ENCODE measurements at places on chromosomes 16 and 17.
A peak's percentile ranks its signal among the peaks of the same experiment; 100 is the strongest.

GRCh38 chr16:20409398-20410120, at the start of gene ACSM5:
TSS of gene ACSM5 (plus strand) at chr16:20409534. CDS start at chr16:20411485, 1,951 bp downstream.
- no peak for DNase-seq

- DNase-seq, result no peak
These were observed 2.8 kb upstream of the MEAK7 start for GRCh38 chr16:84507011-84507982.

- no peak for DNase-seq
These were observed 13.2 kb upstream of the NUP93 start for GRCh38 chr16:56716761-56717160.

GRCh38 chr16:55642611-55643010, 13.2 kb upstream of the SLC6A2 start:
- DNase-seq, result no peak

- peak; percentile 46 for DNase-seq
These were observed 7.0 kb downstream of the CYTH1 start for GRCh38 chr17:78774956-78775571.

All from activated CD4-positive, alpha-beta T cell treated with anti-CD3 and anti-CD28 coated beads for 24 hours (primary cell).